ENCODE measurements at places on chromosomes 7 and 10.

DNA sequence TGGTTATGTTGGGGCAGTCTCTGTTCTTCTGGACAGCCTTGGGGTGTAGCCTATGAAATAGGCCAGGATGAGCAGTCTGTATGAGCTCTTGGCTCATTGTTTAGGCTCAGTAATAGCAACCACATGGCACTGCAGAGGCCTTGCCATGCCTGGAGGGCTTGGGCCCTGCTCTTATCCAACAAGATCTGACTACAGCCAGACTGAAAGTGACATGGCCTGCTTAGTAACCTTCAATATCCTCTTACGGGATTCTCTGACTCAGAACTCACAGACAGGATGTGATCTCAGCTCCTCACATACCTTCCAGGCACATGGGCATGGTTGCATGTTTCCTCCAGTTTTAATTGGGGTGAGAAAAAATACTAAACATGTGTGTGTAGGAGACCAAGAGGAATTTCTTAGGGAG is 289.3 kb downstream of the PTEN start:
- peak; percentile 15 for DNase-seq

GRCh38 chr10:58335306-58336005 is 650 bp downstream of the UBE2D1 start:
- no peak for DNase-seq

DNA sequence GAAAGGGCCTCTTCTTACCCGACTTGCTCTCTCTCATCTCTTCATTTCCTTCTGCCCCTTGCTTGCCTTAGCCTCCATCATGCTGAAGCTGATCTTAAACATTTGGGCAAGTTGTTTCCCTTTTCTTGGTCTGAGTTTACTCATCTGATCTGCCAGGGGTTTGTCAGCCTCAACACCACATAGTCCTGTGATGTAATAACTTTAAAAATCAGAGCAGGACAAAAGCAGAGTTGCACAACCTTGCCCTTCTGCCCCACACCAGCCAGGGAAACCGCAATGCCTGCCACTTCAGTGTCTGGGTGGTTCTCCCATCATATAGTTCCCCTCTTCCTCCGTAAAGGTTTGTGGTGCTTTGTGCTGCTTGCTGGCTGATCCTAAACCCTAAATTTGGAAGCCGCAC is 9.9 kb upstream of the LIPM start:
- no peak for DNase-seq

DNA sequence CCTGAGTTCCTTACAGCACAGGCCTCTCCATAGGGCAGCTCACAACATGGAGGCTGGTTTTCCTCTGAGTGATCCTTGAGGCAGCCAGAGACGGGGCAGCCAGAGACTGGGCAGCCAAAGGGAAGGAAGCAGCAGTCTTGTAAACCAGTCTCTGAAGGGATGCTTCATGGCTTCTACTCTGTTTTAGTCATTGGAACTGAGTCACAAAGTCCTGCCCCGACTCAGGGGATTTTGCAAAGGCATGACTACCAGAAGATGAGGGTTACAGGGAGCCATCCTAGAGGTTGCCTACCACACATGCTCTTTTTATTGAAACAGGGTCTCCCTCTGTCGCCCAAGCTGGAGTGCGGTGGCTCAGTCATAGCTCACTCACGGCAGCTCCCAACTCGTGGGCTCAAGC is 44.4 kb upstream of the COMMD3 start:
- DNase-seq = no peak

GRCh38 chr7:36128448-36129047 is 24.5 kb upstream of the EEPD1 start:
- peak; percentile 93 for DNase-seq

All from astrocyte of the cerebellum (primary cell).